ENCODE measurements at places on chromosomes 3 and 15.

- no peak for DNase-seq
These were observed 4.1 kb downstream of the FOXP1 start for GRCh38 chr3:71579326-71579934.

DNA sequence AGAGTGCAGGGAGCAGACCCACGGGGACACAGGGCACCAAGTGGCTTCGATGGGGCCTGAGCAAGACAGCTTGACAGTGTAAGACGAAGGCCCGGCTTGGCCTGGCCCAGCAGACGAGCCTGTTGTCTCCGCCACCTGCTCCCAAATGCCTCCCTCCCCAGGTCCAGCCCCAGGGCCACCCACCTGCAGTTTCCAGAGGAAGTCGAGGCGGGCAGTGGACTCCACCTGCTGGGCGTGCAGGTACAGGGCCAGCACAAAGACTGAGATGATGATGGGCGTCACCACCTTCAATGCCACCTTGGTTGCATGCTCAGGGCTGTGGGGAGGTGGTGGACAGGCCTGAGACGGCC, 94.1 kb downstream of the SEC22A start:
- no peak for DNase-seq

- DNase-seq: no peak
These were observed 263.9 kb downstream of the DIPK2A start for GRCh38 chr3:144235489-144235888.

- DNase-seq: no peak
These were observed 205.0 kb downstream of the ADAMTSL3 start for GRCh38 chr15:83858820-83859505.

- no peak for DNase-seq
These were observed 446.3 kb upstream of the NECTIN3 start for GRCh38 chr3:110625201-110625747.

DNA sequence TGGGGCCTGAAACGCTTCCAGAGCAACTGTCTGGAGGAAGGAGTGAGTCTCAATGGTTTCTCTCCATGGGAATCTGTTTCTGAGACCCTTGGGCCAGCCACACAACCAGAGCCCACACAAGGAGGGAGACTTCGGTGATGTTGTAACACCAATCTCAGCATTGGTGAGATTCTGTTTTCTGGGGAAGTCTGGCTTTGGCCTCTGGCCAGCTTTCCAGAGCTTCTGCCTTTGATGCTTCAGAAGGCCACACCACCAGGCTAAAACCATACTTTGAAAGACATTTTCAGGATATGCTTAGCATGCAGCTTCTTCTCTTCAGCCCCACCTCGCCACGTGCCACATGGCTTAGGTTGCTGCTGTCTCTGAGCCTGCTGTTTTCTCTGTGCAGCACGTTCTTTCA, 3.6 kb upstream of the EEFSEC start:
- DNase-seq: no peak

DNA sequence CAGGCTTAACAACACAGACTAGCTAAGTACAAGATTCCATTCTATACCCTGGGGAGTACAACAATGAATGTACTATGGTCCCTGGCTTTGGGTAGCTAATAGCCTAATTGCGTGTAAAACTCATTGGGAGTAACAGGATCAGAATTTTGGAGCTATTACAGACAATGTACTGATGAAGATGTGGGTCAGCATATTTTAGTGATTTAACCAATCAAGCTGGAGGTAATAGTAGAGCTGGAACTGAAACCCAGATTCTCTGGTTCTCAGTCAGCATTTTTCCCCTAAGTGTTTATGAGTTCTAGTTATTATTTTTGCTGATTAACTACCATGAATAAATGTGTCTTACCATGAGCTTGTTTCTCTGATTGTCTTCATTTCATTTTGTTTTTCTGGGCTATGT, 578.7 kb downstream of the NLGN1 start:
- DNase-seq: no peak

GRCh38 chr3:174318181-174318580, 541.0 kb upstream of the NAALADL2 start:
- no peak for DNase-seq

GRCh38 chr15:28956491-28956890, 70.7 kb downstream of the APBA2 start:
- DNase-seq: no peak

- no peak for DNase-seq
These were observed 163.1 kb downstream of the STAC start for GRCh38 chr3:36543276-36543997.

- no peak for DNase-seq
These were observed 71.9 kb upstream of the SLC6A11 start for GRCh38 chr3:10744098-10744465.

DNA sequence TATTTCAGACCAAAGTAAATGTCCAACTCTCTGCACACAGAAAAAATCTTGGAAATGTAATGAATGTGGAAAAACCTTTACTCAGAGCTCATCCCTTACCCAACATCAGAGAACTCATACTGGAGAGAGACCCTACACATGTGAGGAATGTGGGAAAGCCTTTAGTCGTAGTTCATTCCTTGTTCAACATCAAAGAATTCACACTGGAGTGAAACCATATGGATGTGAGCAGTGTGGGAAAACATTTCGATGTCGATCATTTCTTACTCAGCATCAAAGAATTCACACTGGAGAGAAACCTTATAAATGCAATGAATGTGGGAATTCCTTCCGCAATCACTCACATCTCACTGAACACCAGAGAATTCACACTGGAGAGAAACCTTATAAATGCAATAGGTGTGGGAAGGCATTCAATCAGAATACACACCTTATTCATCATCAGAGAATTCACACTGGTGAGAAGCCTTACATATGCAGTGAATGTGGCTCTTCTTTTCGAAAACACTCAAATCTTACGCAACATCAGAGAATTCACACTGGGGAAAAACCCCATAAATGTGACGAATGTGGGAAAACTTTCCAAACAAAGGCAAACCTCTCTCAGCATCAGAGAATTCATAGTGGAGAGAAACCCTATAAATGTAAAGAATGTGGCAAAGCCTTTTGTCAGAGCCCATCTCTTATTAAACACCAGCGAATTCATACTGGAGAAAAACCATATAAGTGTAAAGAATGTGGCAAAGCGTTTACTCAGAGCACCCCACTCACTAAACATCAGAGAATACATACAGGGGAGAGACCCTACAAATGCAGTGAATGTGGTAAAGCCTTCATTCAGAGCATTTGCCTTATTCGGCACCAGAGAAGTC, 8.0 kb upstream of the ZNF501 start:
- DNase-seq: no peak
